ENCODE measurements at places on chromosomes 1 and 21.

DNA sequence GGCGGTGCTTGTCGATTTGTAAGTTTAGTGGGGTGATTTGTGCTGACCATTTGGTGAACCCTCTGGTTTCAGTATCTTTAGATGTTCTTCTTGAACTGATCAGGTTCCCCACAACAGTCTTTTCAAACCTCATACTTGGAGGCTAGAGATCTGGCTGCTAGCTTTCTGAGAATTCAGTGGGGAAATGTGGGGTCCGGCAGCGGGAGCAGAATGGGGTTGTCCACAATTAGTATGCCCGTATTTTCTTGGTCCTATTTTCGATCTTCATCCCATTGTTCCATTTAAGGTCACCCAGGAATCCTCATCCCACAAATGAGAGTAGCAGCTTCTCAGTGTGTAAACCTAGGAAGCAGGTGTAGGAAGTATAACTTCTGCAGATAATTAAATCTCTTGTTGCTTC, 10.3 kb upstream of the TPTE start:
- DNase-seq = no peak

- DNase-seq = no peak
These were observed 54.2 kb upstream of the ATF3 start for GRCh38 chr1:212554401-212554800.

GRCh38 chr1:160997323-160998038, 23.5 kb downstream of the F11R start:
- DNase-seq = no peak

DNA sequence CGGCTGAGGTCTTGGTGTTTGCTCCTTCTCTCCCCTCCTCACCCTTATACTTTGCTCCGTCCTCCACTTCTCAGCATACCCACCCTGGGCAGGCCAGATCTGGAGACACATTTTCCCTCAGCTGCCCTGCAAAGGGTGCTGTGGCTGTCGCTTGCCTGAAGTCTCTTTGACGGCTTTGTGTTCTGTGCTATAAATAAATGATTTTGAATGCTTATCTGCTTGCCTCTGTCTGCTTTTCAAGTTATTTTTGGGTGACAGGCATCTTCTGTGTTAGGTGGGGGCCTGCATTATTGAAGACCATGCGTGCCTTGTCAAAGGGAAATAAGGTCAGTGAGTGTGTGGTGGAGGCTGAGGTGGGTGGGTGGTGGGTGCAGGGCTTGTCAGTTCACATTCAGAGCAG, 66.9 kb upstream of the KCND3 start:
- no peak for DNase-seq

- no peak for DNase-seq
These were observed 32.2 kb downstream of the FAM177B start for GRCh38 chr1:222769181-222769580.

- DNase-seq = no peak
These were observed 9.3 kb downstream of the SLC26A9 start for GRCh38 chr1:205933671-205934618.

Data from NCI-H446 treated with DMSO at 0.1 percent for 48 hours (cell line).